Left colon (tissue), 2 donors: ENCODE measurements at places on chromosomes 2 and 18.

DNA sequence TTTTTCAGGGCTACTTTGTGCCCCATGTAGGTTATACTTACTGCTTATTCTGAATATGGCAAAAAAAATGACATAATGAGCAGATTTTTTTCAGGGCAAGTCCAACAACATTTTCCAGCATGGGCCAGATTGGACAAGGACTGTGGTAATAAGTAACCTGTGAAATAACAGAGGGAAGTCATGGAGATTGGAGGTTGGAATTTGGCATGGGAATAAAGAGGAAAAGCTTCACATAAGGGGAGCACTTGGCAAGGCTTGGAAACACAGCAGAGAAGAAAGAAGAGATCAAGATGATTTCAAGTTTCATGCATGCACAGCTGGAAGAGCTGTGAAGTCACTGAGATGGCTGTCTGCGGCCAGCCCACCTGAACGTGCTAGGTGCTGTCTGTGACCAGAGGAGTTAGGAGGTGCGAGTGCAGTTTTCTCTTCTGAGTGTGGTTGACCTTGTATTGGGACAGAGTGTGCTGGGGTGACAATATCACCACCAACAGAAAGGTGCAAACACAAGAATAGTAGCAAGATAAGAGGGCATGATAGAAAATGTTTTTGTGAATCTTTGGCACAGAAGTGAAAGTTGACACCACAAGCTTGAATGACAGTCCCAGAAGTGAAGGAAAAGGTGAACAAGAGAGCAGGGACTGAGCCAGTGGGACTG, 71.1 kb upstream of the DSC1 start:
- no peak for DNase-seq

DNA sequence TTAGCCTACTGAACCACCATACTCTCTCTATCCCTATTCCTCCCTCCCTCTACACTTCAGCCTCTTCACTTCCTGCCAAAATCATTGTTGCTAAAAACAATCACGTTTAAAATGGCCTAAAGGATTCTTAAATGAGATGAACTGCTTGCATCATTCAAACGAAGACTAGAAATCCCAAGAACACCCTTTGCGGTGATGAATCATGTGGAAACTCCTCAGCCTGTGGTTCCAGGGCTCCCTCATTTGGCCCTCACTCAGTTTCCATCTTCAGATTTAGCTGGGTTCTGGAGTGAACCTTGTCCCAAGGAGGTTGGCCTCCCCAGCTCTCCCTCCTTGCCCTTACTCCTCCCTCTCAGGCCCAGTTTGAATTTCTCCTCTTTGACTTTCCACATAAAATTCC, 125.6 kb upstream of the CDC42EP3 start:
- no peak for DNase-seq

DNA sequence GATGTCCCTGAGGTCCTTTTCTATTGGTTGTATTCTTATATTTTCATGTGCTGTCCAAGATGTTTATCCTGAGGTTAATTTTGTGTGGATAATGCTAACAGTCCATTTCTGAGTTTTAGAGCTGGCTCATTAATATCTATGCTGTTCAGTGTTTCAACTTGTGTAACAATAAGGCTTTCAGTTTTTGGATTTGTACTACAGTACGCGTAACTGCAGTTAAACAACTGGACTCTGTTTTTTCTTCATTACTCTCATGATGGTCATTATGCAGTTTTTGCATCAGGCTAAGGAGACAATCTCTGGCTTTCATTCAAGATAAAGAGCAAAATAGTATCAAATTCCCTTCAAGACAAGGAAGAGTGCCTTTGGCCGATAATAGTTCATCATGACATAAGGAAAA, 1364.8 kb downstream of the DPP10 start:
- no peak for DNase-seq

GRCh38 chr2:37377187-37377532, 32.7 kb downstream of the QPCT start:
- DNase-seq = no peak

DNA sequence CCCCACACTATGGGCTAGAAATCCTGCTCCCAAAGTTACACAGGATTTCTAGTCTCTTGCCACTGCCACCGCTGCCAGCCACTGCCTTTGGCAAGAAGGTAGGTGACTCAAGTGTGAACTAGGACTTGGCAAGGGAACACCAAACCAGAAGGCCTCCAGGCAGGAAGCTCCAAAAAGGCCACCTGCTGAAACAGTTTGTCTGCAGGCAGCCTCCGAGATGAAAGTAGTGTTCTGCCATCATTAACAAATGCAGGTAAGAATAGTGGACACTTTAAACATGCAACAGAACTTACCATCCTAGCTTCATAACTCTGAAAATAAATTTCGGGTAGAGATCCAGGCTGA, 3.9 kb downstream of the ANKRD44 start:
- no peak for DNase-seq

DNA sequence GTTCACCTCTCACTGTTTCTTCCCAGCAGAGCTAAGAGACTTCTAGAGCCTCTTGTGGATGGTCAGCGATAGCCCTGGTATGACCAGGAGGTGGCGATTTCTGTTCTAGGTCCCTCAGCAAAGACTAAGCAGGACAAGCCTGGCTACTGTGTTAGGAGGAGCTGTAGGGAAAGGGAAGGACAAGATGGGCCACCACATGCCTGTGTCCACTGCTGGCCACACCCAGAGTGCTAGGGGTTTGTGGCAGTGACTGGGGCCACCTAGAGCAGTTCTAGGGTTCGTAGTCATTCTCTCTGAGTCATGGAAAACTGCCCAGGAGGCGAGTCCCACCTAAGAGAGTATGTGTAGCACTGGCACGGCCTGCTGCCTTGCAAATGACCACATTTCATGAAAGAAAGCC, 179.4 kb downstream of the ALPK2 start:
- DNase-seq = no peak

DNA sequence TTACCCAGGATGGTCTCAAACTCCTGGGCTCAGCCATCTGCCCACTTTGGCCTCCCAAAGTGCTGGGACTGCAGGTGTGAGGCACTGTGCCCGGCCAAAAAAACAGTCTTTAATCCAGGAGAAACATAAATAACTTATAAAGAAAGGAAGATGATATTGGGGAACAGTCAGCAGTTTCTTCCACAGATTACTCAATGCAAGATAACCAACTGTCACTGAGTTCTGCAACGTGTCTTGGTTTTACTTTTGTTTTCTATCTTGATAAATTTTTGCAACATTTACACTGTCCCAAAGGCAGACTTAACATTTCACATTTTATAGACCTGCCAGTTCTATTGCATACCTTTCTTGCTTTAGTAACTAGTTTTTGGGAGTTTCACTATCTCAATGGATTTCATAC, 71.1 kb downstream of the ANKRD44 start:
- no peak for DNase-seq

DNA sequence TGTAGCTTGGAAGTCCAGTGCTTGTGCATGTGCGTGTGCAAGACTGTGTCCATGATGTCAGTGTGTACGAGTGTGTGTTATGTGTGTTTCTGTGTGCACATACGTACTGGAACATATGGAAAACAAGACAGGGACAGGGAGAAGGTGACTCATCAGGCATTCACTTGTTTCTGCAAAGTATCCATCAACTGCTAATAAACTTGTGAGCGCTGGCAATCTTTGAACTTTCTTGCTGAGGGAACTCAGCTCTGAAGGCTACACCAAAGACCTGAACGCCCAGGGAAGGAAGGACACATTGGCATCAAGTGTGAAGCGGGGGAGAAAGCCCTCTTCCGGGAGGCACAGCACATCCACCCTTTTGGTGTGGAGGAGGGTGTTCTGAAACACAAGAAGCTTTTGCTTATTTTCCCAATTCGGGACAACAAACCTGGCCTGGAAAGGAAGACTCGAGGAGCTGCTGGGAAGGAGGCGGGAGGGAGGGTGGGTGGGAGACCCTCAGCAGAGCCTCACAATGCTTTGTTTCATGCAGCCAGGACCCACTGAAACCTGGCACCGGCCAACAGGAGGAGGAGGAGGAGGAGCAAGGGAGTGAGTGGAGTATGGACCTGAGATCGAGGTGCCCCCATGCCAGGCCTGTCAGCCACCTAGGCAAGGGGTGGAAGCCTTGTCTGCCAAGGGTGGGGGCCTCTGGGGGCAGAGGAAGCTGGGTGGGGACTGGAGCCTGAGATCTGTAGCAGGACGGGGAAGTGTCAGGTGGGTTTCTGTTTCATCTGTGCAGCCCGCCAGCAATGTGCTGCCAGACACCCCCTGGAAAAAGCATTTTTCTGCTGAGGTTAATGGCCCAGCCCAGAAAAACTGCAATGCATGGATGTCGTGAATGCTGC, 26.8 kb downstream of the SMAD7 start:
- DNase-seq = peak; percentile 34

GRCh38 chr2:41906338-41906725, 141.5 kb upstream of the PKDCC start:
- DNase-seq = no peak

DNA sequence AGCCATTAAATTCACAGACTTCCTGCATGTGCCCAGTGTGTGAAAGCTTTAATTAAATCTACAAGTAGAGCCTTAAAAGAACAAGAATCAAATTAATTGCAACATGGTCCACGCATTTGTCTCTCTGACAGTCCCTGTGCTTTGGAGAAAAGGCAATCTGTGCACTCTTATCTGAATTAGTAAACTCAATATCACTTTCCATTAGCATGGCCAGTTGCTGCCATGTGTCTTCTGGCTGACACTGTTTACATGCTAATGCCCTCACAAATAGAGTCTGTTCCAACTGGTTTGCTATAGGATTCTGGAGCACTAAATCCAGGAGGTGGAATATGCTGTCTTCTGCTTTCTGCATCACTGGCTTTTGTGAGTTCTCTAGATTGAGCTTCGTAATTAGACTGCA, 434.5 kb upstream of the RAB12 start:
- no peak for DNase-seq

GRCh38 chr18:70415823-70416488, 127.1 kb downstream of the SOCS6 start:
- peak; percentile 19 for DNase-seq

GRCh38 chr2:36748166-36748565, 51.7 kb downstream of the VIT start:
- no peak for DNase-seq

- peak; percentile 35 for DNase-seq
Measured at GRCh38 chr2:136008205-136008865, 22.9 kb upstream of the DARS1 start.

GRCh38 chr2:232315049-232315922, 63.3 kb upstream of the ALPP start:
- peak; percentile 58 for DNase-seq

DNA sequence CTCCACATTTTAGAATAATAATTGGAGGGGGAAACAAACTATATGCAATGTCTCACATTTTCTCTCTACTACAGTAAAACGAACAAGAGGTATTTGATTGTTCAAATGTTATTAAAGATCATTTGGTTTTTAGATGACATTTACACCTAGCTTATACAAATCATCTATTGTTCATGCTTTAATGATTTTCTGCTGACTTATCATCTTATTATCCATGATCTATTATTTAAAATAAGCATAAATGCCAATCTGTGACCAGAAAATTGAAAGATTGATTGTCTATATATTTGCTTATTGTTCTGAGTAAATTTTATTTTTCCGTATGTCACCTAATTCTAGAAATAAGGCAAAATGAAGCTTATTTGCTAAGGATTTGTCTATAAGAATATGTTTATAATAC, 537.2 kb downstream of the KCNJ3 start:
- no peak for DNase-seq
